ENCODE measurements at places on chromosomes 1 and 21. TPM values are rescaled to one million over a fixed set of nuclear protein-coding genes. Genes with fewer than 3 reads are reported as not detected.

The C8B gene
- not detected for total RNA-seq

The PIGM gene
- total RNA-seq = 1.4 TPM

The KANK4 gene
- total RNA-seq = under 0.01 TPM

The SPOCD1 gene
- 15.2 TPM for total RNA-seq

The DLGAP3 gene
- not detected for total RNA-seq

The ST6GALNAC5 gene
- 9.2 TPM for total RNA-seq

The GPR37L1 gene
- not detected for total RNA-seq

The TEDDM1 gene
- total RNA-seq = not detected

The OR6K3 gene
- total RNA-seq = under 0.01 TPM

The FMO1 gene
- total RNA-seq = 0.64 TPM

The CBR3 gene
- 1.7 TPM for total RNA-seq

The FMO3 gene
- total RNA-seq = not detected

The RIMKLA gene
- not detected for total RNA-seq

The NUP210L gene
- total RNA-seq = 0.24 TPM

The NBPF6 gene
- not detected for total RNA-seq

The ARHGAP30 gene
- total RNA-seq = 0.85 TPM

The MUL1 gene
- 24.7 TPM for total RNA-seq

The FALEC gene
- not detected for total RNA-seq

The CD2 gene
- not detected for total RNA-seq

The KIAA0040 gene
- total RNA-seq = 7.2 TPM

The KRTAP13-2 gene
- total RNA-seq = not detected

The IL10 gene
- not detected for total RNA-seq

The ADCY10 gene
- total RNA-seq = not detected

The RGSL1 gene
- total RNA-seq = not detected

The CAMK1G gene
- not detected for total RNA-seq

The AMY1B gene
- total RNA-seq = not detected

The DNAJC6 gene
- total RNA-seq = 1.3 TPM
